ENCODE measurements at places on chromosomes 5 and 9.

GRCh38 chr5:128083811-128084227 is 253 bp downstream of the SLC12A2 start:
- no peak for DNase-seq

GRCh38 chr9:3980771-3981170 is 319.1 kb downstream of the GLIS3 start:
- DNase-seq, result no peak

DNA sequence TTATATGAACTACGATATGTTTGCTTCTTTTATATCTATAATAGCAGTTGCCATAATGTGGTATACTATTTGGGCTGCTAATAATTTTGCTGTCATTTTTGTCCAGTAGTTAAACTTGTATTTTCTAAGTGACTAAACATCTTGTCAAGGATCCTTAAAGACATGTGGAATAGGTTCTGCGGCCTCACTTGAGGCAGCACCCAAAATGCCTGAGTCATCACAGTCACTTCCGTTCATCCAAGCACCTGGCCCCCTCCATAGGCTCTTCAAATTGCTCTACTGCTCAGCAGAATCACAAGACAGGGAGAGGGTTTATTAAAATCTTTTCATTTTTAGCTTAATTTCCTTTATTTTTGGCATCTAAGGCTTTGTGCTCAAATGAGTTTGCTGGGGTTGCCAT is 259.1 kb downstream of the AOPEP start:
- peak; percentile 37 for DNase-seq

DNA sequence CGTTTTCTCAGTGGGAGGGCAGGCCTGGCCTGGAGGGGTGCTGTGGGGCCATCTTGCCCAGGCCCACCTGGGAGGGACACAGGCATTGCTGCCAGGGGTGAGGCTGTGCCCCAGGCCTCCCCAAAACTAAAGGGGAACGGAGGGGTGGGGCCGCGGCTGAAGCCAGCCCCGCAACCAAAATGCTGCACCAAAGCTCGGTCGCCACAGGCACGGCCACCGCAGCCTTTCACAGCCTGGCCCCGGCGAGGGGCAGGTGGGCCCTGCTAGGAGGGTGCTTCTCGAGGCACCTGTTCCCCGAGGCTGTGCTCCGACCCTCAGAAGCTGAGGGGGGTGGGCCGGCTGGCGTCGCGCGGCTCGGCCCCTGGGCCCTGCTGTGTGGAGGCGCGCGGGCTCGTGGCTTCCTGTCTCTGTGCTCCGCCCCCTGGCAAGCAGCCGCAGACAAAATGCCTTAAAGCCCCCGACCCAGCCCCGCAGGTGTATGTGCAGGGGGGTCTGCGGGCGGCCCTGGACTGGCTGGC is 57.6 kb downstream of the JAK2 start:
- no peak for DNase-seq

All from foreskin keratinocyte (primary cell).